ENCODE measurements at places on chromosomes 16 and 17. TPM values are rescaled to one million over a fixed set of nuclear protein-coding genes. Genes with fewer than 3 reads are reported as not detected.

The SCNN1B gene
- not detected for polyA plus RNA-seq

The NOTUM gene
- not detected for polyA plus RNA-seq

The SPEM1 gene
- not detected for polyA plus RNA-seq

The CIITA gene
- polyA plus RNA-seq, result 0.80 TPM

DNA sequence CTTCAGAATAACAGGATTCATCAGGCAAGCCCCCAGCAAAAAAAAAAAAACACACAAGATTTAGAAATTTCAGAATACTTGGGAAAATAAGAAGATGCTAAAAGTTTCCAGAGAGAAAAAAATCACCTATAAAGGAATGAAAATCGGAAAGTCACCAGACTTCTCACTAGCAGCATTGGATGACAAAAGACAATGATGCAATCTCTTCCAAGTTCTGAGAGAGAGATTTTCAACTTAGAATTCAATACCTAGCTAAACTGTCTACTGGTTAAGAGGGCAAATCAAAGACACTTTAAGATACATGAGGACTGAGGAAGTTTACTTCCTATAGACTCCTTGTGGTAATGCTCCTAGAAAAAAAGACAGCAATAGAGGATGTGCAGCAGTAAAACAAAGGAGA, 23.9 kb upstream of the TNS4 start:
- peaks cover 20% of the 10 kb centered on the region for H3K4me1 ChIP-seq
- no peak overlapping the region for H3K4me3 ChIP-seq
- no peaks in the 10 kb centered on the region for H3K27me3 ChIP-seq
- peaks cover 18% of the 10 kb centered on the region for H3K36me3 ChIP-seq
- no peak overlapping the region for H3K27ac ChIP-seq

DNA sequence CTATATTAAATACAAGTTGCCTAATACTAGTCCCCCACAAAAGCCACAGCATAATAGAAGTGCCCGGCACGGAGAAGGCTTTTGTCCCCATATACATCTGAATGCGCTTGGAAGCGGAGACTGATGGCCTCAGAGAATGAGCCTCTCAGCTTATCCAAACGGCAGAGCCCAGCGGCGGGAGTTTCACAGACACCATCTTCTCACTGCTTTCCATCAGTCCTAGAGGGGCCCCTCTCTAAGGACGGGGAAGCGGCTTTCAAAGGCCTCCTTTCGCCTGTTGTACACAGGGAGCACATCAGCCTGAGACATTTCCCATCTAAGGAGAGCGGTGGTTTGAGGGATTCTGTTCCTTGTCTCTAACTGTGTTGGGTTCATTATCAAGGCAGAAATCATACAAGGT, 16.9 kb downstream of the NXN start:
- H3K27me3 ChIP-seq, result peaks cover 11% of the 10 kb centered on the region
- H3K27ac ChIP-seq, result no peak overlapping the region
- no peak for DNase-seq
- H3K4me1 ChIP-seq, result no peaks in the 10 kb centered on the region
- no peaks in the 10 kb centered on the region for H3K36me3 ChIP-seq

GRCh38 chr17:41144846-41145245, 4.5 kb upstream of the KRTAP4-6 start:
- no peak overlapping the region for H3K27ac ChIP-seq
- no peak for DNase-seq
- H3K36me3 ChIP-seq, result peaks cover 29% of the 10 kb centered on the region
- no peaks in the 10 kb centered on the region for H3K27me3 ChIP-seq
